ENCODE measurements at places on chromosomes 7 and 10. TPM values are rescaled to one million over a fixed set of nuclear protein-coding genes. Genes with fewer than 3 reads are reported as not detected.

DNA sequence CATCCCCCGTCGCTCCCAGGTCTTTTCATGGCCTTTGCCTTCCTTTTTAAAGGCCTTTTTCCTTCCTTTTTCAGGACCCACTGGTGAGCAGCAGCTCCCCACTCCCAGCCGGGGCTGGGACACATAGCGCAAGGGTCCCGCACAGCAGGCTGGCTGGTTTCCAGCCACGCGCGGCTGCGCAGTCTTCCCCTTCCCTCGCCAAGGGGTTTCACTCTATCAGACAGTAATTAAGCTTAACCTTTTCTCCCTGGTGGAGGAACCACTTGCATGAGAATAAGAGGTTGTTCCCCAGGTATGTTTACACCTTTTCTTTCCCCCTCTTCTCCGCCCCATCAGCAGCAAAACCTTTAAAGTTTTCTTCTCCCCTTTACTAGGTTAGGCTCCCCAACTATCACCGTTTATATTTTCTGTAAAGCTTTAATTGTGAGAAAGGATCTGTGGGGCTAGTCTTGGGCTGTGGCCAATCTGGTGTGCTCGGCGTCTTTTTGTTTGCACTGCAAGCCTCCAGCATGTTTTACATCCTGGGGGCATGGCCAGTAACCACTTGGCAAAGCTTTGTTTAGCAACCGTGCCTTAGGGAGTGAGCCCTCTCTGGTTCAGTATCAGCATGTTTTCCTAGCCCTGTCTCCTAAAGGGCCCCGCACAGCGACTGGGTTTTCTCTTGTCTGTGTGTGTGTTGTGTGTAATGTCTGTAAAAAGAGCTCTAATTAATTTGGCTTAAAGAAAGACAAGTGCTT lies 219.6 kb downstream of the PHF14 start:
- DNase-seq = no peak

- DNase-seq = peak; percentile 98
Measured at GRCh38 chr7:80883154-80884025, 35.5 kb downstream of the SEMA3C start.

DNA sequence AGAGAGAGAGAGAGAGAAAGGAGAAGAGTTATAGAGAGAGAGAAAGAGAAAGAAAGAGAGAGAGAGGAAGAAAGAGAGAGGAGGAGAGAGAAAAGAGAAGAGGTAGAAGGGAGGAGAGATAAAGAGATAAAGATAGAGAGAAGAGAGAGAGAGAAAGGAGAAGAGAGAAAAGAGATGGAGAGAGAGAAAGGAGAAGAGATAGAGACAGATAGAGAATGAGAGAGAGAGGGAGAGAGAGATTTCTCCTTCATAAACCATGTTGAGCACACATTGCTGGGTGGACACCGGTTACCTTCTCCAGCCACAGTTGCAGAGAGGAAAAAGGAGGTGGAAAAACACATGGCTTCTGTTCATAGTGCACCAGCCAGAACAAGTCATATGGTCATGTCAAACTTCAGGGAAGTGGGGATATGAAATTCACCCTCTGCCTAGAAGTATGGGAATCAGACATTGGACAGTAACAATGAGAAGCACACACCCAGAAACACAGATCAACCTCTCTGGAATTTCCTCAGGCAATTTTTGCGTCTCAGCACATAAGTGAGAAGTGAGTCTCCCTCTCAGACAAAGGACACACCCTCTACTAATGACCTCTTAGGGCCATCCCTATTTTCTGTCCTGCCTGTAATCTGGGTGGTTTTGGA lies 172.5 kb upstream of the SVIL start:
- peak; percentile 82 for DNase-seq

DNA sequence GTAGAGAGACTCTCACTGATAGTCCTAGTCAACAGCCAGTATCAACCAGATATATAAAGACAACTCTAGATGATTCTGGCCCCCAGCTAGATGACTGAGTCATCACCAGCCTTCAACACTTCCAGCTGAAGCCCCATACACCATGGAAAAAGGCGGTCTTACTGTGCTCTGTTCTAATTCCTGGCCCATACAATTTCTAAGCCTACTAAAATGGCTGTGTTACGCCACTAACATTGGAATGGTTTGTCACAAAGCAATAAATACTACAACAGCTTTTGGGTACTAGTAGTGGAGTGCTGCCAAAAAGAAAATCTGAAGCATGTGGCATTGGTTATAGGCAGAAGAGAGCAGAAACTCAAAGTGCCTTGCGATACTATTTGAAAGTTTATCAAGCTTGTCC lies 13.0 kb upstream of the TES start:
- no peak for DNase-seq

- DNase-seq = no peak
Measured at GRCh38 chr7:55254242-55254595, 110.9 kb upstream of the LANCL2 start.

DNA sequence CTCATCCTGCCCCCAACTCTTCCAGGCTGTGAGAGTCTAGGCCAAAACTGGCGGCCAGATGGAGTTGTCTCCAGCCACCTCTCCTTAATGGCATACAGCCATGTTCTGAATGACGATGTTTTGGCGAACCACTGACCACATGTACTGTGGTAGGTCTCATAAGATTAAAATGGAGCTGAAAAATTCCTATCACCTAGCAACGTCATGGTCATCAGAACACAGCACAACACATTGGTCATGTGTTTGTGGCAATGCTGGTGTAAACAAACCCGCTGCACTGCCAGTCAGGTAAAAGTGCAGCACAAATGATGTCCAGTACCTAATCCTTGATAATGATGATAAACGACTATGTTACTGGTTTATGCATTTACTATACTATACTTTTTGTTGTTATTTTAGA lies 290.0 kb upstream of the MKI67 start:
- DNase-seq = no peak

DNA sequence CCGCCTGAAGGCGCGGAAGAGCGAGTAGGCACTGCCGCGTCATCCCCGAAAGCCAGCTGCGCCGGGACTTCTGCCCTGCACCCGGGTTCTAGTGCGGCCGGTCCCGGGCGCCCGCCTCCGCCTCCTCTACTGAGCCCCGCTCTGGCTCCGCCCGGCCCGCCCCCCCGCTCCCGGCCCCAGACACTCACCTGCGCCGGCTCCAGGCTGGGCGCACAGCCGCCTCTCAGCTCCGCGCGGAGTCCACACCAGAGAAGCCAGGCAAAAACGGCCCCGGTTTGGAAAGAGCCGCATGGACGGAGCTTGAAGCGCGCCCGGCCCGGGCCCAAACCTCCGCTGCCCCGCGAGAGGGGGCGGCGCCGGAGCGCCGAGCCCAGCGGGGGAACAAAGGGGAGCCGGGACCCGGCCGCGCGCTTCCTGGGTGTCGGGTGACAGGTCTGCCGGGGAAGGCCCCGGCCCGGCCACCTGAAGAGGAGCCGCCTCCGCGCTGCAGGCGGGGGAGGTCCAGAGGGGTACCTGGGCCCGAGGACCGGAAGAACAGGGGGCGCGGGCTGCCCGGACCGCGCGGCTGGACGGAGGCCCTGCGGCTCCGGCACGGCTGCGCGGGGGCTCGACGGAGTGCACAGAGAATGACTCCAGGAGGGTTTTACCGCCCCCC lies 168.2 kb downstream of the NRF1 start:
- DNase-seq = no peak

DNA sequence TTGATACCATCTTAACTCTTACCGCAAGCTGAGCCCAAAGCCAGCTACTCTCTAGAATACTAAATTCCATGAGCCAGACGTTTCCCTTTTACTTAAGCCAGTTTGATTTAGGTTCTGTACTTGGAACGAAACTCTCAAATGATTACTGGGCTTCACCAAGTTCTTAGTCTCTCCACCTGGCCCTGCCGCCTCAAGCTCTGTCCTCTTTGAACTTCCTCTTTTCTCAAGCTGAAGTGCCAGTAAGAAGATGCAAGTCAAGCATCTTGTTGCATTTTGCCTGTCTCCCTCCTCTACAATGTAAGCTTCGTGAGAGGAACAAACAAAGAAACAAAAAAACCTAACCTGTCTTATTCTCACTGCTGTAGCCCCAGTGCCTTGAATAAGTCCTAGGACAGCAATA lies 358.2 kb upstream of the NPVF start:
- no peak for DNase-seq

PTPN20 gene
- total RNA-seq = not detected

INA gene
- total RNA-seq = 6.4 TPM

CDC14C gene
- under 0.01 TPM for total RNA-seq

NPFFR1 gene
- not detected for total RNA-seq

AP4M1 gene
- total RNA-seq = 18.6 TPM

GBX1 gene
- total RNA-seq = not detected

Measured in IMR-90 (cell line).